ENCODE measurements at places on chromosomes 6 and 20.

DNA sequence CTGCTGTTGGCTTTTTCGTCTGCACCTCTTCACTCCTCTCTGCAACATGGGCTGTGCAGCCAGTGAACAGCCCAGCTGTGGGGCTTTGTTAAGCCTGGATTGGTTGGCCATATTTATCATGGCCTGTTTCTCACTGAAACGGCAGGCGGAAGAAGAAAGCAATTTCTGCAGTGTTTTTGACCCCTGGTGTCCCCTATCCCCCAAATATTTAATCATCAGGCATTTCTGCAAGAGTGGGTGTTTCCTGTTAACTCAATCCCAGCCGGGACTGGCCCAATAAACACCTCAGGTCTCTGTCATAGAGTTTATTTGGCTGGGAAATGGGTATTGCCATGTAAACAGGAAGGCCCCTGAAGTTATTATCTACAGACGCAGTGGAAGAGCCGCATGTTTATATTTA, 174.8 kb upstream of the SUPT3H start:
- DNase-seq, result no peak

GRCh38 chr6:113903666-113904330, 46.7 kb downstream of the MARCKS start:
- DNase-seq, result no peak

- no peak for DNase-seq
These were observed 95.2 kb downstream of the PLEKHG1 start for GRCh38 chr6:150694889-150695288.

GRCh38 chr20:21315138-21315537, 12.0 kb downstream of the XRN2 start:
- DNase-seq, result no peak

GRCh38 chr6:150764334-150765066, 101.0 kb upstream of the MTHFD1L start:
- DNase-seq, result no peak

DNA sequence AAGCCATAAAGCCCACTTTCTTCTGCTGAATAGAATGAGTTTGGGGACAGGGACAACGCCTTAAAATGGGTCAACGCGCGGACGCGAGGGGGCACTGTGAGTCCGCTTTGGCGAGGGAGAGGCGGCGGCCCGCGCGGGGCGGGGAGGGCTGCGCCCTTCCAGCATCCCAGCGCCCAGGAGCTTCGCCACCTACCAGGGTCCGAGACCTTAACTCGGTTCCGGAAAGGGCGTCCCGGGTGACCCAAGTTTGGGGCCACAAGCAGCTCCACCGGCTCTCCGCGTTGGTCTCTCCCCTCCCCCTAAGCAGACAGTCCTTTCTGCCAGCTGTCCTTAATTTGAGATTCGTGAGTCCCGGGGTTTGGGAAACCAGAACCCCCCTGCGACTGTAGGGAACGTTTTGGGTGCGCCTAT, 1.8 kb upstream of the SAMD5 start:
- peak; percentile 52 for DNase-seq

- DNase-seq, result no peak
These were observed 4.2 kb upstream of the VAPB start for GRCh38 chr20:58384821-58385220.

DNA sequence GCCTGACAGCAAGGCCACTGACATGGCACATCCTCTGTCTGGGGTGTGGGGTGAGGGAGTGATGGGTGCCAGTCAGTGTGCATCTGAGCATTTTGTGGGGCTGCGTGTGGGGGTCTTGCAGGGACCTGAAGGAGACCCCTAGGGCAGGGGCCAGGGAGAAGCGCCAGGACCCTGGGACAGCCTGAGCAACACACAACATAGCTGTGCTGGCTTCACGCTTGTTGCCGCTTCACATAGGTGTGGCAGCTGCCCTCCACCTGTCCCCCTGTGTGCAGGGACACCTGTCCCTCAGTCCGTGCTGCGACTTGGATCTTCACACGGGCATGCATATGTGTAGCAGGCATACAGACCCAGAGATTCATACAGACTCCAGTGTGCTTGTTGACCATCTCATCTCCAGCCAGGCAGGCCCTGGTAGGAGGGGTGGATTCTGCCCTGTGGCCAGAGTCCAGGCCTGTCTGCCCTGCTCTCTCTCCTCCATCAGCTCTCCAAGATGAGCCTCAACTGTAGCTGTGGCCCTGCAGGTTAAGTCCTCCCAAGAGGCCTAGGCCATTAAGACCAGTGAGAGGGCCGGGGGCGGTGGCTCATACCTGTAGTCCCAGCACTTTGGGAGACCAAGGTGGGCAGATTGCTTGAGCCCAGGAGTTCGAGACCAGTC, 3.2 kb upstream of the NPBWR2 start:
- peak; percentile 24 for DNase-seq

- DNase-seq, result no peak
These were observed 19.5 kb downstream of the KIAA0408 start for GRCh38 chr6:127439718-127440117.

- DNase-seq, result no peak
These were observed 242.6 kb upstream of the ARID1B start for GRCh38 chr6:156534594-156534993.

DNA sequence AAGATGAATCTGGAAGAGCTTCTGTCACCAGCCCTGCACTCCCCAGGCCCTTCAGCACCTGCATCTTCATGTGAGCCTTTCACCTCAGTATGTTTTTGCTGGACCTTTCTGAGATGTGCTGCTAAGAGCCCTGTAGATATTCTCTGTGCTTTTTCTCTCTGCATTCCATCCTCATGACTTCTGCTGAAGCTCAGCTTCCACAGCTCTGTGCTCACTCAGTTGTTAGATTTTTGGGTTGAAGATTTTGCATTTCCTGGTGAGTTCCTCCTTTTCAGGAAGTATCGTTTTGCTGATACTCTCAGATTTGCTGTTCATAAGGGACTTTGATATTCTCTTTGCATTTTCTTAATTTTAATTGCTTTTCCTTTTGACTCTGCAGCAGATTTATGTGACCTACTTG, 18.3 kb downstream of the KIAA1586 start:
- no peak for DNase-seq

- DNase-seq, result no peak
These were observed 98.6 kb downstream of the HIVEP1 start for GRCh38 chr6:12110523-12111362.

- DNase-seq, result no peak
These were observed 46.8 kb downstream of the SYNJ2 start for GRCh38 chr6:158028421-158028820.

DNA sequence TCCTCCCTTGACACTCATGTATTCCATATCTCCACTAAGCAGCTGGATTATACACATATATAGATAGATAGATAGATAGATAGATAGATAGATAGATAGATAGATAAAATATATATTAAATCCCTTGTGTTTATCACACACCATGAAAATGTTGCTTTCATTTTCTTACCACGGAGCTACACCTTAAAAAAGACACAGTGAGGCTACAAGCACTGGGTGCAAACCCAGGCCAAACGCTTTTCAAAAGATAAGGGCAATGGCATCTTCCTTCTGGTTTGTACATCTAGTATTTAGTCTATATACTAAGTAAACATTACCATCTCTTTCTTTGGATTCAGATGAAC, 377.1 kb downstream of the ESR1 start:
- DNase-seq, result no peak

DNA sequence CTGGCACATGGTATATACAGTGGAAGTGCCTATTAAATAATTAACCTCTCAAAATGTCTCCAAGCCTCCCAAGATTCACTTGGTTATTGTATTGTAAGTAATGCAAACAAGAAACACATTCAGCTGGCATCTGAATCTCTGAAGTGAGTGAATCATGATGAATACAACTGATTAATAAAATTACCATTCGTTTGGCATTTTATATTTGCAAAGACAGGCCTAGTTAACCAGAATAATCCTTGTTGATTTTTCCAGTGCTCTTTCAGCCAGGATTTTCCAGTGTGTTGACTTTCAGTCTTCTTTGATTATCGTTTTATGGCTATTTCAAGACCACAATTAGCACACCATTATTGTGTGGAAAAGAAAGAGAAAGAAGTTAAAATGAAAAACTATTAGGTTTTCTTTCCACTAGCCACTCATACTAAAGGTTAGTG, 20.3 kb downstream of the SLC22A2 start:
- no peak for DNase-seq

GRCh38 chr6:25489399-25489798, 162.6 kb upstream of the SCGN start:
- no peak for DNase-seq

DNA sequence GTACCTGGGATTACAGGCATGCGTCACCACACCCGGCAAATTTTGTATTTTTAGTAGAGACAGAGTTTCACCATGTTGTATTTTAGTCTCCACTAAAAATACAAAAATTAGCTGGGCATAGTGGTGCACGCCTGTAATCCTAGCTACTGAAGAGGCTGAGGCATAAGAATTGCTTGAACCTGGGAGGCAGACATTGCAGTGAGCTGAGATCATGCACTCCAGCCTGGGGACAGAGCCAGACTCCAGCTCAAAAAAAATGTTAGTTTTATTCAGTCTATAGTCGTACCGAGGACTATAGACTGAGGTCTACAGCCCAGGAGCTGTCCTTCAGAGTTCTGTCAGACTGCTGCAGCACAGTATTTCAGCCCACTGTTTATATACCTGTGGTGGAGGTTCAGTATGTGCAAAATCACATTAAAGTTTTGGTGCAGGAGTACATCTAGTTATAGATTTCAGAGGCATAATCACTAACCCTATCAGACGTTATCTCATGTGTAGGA, 3.6 kb upstream of the CASP8AP2 start:
- no peak for DNase-seq

DNA sequence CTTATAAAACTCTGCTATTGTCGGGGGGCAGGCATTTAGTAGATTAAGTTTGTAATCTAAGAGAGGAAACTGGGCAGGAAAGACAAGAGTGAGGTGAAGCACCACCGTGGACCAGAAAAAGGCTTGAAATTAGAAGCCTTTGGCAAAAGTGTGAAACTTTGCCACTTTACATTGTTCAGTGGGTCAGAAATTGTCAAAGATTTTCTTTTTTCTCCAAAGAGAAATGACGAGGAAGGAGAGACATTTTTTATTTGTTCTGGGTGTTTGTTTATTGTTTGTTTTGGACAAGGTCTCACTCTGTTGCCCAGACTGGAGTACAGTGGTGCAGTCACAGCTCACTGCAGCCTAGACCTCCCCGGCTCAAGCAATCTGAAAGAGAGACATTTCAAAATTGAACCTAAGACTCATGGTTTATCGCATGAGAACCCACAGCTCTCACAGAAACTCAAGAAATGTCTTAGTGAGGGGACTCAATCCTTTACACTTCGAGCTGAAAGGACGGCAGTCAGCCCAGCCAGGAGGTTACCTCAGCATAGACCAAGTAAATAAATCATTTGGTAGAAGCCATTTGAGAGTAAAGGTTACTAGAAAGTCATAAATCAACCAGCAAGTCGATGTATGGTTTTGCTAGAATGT, 262.8 kb upstream of the TAB2 start:
- DNase-seq, result no peak

DNA sequence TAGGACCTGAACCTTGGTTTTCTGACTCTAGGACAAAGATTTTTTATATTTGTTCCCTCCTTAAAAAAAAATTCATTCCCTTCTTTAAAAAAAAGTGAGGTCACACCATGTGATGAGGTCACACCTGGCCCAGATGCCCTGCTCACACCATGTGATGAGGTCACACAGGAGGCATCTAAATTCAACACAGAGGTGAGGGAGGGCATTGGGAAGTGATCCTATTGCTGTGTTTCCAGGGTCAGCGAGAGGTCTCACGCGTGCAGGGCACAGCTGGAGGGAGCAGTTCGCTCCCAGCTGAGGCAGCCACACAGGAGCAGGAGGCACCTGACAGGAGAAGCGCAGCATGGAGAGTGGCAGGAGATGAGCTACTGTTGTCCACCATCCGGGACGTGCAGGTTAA, 92.5 kb downstream of the SLC22A23 start:
- DNase-seq, result no peak

DNA sequence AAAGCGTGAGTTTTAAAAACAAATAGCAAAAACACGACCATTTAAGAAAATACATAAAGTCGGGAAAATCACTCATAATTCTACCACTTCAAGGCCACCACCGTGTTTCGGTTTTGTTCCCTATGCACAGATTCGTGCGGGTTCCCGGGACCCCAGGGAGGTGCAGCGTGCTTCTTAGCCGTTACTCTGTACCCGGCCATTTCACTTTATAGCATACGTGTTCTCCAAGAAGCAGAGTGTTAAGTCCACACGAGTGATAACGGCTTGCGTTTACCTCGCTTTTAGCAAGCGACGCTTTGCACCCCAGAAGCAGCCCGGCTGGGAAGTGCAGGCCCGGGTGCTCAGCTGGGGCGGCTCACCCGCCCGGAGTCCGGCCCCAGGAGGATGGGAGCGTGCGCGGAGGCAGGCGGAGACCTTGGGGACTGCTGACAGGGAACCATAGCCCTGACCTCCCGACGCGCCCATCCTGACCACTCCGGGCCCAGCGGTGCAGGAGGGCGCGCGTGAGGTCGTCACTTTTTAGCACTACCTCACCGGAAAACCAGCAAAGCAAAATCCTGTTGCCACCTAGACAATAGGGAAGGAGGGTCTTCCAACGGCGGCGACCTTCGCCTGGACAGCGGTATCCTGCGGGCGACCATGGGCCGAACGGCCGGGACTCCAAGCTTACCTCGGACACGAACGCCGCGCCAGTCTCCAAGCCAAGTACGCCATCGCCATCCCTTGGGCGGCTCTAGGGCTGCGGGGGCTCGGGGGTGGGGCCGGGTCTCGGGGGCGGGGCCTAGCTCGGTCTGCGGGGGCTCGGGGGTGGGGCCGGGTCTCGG, at the start of gene ECI2:
Gene ECI2 (minus strand): TSS at position 735 of the 824 bp plus-strand sequence. CDS start 15 bp downstream, at position 720.
- peak; percentile 65 for DNase-seq

DNA sequence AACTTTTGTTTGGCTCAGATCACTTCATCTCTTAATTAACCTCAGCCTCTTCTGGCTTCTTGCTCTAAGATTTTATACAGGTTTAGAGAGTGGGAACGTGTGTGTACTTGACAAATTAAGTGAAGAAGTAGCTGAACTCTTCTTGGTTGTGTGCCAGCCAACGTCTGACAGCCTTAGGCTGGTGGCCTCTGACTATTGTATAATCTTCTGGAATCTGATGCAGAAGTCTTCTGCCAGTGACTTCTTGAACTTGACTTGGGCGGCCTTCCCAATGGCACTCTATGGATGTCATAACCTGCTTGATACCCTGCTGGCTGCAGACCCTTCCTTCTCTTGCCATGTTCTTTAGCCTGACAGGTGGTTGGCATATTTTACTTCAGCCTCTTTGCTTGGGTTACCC, 660.5 kb downstream of the DOK5 start:
- DNase-seq, result no peak

- DNase-seq, result no peak
These were observed 26.1 kb downstream of the ANGPT4 start for GRCh38 chr20:889932-890463.

Data from activated CD4-positive, CD25-positive, alpha-beta regulatory T cell treated with anti-CD3 and anti-CD28 coated beads, Interleukin-2, amount 50 U/mL, for 72 hours (primary cell).